ENCODE measurements at places on chromosomes 5 and 9.

DNA sequence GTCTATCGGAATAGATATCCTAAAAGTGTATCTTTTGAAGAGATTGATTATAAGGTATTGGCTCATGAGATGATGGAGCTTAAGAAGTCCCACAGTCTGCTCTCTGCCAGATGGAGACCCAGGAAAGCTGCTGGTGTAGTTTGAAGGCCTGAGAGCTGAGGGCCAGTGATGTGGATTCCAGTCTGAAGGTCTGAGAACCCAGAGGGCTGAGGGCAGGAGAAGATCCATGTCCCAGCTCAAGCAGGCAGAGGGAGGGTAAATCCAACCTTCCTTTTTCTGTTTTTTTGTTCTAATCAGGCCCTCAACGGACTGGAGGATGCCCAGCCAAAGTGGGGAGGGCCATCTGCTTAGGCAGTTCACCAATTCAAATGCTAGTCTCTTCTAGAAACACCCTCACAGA lies 11.0 kb upstream of the ABL1 start:
- DNase-seq, result no peak

DNA sequence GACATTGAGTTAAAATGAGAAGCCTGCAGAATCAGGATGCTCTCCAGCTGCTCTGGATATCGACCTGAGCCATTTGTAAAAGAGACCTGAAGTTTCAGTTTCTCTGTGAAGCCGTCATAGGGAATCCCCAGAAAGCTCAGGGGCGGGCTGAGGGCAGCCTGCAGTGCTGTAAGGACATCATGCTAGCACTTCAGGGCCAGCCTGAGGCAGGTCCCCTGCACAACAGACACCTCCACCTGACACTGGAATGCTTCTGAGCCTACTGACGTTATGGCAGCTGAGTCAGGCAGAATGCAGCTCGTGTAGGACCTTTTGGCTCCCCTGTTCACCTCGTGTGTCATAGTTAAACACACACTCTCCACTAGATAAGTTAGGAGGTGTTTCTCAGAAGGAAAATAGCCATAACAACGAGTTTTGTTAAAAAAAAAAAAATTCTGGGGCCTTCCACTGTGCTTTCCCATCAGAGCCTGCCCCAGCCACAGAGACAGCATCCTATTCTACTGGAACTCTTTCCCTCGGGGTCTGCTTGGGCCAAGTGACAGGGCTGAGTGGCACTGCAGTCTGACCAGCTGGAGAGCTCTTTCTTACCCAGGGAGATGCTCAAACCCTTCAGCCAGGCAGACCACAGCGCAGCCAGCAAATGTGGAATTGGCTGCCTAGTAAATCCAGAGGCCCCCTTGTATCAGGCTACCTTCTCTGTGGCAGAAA lies 354.9 kb downstream of the DIRAS2 start:
- DNase-seq, result no peak

DNA sequence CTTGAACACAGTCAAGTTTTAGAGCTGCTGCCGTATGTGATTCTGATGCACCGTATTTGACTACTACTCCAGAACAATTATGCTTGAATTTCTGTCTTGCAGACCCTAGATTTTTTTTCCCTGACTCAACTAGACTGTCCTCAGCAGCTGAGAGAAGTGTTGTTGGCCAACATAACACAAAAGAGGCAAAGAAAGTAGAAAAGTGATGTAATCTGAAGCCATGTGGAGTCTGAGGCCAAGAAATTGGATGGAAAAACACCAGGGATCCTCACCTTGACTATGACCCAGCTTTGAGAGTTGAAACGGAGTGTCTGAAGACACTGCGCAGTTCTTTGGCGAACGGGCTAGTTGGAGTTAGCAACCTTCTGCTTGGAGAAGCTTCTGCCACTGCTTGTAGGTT lies 36.3 kb upstream of the FGF1 start:
- DNase-seq, result no peak

DNA sequence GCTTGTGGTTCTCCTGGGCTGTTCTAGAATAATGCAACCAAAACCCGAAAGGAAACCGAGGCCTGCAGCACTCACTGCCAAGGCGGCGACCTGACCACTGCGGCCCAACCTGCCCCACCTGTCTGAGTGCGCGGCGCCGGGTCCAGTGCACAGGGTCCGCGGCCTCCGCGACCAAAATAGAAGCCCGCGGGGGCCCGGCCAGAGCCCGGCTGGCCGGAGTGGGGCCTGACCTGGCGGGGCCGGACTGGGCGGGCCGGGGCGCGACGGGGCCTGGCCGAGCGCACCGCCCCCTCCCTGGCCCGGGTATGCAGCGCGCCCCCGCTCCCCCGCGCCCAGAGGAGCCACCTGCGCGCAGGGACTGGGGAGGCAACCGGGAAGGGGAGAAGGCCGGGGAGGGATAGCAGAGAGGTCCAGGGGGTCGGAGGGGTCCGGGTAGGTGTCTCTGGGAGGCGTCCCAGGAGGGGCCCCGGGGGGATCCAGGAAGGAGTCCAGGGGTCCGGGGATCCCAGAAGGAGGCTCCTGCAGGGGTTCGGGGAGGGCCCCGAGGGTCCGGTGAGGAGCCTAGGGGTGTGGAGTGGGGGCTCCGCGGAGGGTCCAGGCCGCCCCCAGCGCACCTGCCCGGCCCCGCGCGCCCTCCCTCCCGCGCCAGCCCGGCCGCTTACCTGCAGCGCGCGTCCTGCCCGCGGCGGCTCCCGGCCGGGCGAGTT lies 503 bp downstream of the SEMA4D start:
- DNase-seq, result no peak

DNA sequence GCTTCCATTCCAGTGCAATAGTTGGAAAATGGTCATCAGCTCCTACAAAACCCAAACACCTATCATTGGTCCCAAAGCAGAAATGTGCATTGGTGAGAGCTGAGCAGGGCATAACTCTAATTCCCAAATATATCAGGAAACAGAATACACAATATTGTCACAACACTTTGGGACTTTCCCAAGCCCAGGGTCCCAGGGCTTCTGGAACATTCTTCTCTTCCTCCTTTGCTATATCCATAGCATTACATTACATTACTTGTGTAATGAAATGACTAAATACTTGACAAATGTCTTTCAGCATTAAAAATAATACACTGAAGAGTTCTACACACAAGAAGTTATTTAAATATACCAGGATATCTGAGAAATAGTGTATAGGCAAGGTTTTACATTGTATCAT lies 45.6 kb downstream of the LIX1 start:
- no peak for DNase-seq
